ENCODE measurements at places on chromosomes 7 and 10.

DNA sequence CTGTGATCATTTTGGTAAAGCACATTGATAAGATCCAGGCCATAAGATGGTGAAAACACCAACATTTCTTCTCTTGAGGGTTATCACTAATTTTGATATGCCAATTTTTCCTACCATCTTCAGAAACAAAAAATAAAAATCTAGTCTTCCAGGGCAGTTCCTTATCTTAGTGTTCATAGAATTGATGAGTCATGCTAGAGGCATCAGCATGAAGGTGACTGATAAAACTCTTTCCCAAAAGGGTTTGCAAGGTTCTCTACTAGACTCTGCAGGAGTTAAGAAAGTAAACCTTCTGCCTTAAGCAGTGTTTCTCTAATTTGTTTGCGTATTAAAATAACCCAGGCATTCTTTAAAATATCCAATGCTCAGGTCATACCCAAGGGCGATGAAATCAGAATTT lies 483.1 kb upstream of the CNTNAP2 start:
- peak; percentile 16 for DNase-seq

DNA sequence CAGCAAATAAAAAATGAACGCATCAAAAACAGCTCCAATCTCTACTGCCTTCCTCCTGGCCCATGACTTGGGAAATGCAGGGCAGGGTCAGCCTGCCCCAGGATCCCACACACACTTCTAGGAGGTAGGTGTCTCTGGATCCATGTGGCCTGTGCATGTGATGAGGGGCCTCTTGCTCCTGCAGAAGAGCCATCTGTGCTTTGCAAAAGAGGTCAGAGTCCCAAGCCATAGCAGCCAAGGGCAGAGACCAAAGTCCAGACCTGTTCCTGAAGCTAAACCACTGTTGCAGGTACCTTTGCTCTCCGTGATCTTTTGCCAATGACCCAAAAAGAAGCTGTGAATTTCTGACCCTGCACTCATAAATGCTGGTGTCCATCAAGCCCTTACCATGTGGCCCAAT lies 57.1 kb downstream of the KCNMA1 start:
- DNase-seq, result no peak

DNA sequence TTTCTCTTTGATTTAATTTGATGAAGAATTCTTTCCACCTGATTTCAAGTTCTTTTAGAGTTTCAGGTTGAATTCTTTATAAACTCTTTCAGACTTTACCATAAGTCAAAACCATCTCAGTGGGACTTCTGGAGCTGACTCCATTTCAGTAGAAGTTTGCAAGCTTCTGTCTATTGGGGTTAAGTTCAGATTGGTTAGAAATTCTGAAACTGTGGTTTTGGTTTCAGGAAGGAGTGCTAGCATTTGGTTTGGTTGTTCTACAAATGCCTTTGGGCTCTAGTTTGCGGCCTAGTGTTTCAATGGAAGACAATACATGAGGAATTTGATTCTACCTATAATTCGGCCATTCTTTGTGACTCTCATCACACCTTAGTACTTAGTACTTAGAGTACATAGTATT lies 176.8 kb upstream of the RHOBTB1 start:
- no peak for DNase-seq

- DNase-seq, result no peak
These were observed 47.3 kb downstream of the ITGA8 start for GRCh38 chr10:15672469-15672868.

DNA sequence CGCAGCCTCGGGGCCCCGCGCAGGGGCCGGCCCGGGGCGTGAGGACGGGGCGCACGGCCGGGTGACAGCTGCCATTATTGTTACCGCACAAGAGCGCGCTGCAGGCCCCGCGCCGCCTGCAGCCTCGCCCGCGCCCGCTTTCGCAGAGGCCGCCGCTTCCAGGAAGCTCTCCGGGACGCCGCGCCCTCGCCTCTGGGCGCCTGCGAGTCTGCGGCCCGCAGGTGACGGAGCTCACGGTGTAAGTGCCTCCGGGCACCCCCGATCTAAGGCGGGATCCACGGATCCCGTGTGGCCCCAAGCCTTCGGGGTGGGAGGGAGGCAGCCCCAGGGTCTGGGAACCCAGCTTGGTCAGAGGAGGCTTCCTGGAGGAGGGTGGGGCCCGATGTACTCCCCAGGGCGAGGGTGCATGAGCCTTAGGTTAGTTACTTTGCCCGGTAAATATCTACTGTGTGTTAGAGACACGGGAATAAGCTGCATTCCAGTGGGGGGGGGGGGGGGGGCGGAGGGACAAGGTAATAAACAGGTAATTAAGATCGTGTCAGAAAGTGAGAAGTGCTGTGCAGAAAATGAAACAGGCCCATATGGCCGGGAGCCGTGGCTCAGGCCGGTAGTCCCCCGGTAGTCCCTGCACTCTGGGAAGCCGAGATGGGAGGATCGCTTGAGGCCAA lies 638 bp downstream of the IQCE start:
- peak; percentile 20 for DNase-seq

- peak; percentile 19 for DNase-seq
These were observed at the start of gene PALD1 for GRCh38 chr10:70478191-70479164. PALD1 (plus strand) TSS chr10:70478767; CDS start chr10:70525952, 47,185 bp downstream.

DNA sequence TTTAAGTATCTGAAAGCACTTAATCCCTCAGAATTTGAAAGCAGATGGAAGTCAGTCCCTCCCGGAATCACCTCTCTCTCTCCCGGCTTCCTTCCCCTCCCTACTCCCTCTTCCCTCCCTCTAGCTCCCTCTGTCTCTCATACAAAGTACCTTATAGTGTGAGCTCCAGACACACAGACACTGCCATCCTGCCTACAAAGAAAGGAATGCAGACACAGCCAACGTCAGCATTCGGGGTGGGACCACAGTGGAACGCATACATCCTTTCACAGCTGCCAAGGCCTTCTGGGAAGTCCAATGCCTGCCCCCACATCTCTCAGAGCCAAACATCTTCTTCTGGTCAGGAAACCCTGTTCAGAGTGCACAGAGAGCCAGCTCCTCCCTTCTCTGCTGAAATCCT lies 9.3 kb downstream of the NOD1 start:
- peak; percentile 100 for DNase-seq

- no peak for DNase-seq
These were observed 12.2 kb downstream of the IGF2BP3 start for GRCh38 chr7:23458044-23458443.

DNA sequence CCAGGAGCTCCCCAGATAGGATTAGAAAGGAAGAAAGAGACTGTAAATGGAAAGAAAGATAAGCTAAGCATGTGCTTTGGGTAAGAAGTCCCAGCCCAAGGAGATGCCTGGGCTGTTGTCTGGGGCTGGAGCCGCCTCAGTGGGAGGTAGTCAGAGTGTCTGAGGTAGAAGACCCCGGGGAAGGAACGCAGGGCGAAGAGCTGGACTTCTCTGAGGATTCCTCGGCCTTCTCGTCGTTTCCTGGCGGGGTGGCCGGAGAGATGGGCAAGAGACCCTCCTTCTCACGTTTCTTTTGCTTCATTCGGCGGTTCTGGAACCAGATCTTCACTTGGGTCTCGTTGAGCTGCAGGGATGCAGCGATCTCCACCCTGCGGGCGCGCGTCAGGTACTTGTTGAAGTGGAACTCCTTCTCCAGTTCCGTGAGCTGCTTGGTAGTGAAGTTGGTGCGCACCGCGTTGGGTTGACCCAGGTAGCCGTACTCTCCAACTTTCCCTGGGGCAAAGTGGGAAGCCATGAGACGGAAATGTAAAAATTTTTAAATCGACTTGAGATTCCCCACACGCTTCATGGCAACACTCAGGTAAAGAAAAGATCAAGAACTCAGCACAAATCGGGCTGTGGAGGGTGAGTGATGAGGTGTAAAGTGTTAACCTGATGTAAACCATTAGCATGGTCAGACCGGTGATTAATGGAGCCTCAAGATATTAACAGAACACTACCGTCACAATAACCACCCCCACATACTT lies 1.3 kb downstream of the HOXA1 start:
- DNase-seq, result no peak

- no peak for DNase-seq
These were observed 42.8 kb downstream of the GLI3 start for GRCh38 chr7:42194238-42194637.

GRCh38 chr7:106611911-106612310 lies 49.0 kb downstream of the CCDC71L start:
- peak; percentile 34 for DNase-seq

DNA sequence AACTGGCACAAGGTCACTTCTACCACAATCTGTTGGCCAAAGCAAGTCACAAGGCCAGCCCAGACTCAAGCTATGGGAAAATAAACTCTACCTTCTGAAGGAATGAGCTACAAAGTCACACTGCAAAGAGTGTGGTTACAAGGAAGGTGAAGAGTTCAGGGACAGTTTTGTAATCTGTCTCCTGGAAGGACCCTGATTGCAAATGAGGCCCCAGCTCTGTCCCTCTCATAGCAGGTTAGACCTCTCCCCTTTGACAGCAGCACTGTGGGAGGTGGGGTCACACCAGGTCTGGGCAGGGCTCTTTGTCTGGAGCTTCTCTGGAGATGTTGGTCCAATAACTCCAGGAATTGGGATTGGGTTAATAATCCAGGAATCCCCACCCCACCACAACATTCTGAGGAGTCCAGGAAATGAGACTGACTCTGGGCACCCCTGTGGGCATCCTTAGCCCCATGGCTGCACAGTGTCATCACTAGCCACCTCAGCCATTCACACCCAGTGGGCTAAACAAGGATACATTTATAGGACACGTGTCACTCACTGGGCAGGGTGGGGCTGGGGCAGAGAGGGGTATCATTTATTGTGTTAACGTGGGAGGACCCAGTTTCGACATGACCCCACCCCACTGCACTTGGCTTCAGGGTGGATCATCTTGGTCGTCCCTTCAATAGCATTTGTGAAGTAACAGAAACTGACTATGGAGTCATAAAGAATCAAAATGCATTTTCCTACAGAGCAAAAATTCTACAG lies 23.7 kb upstream of the C10orf105 start:
- no peak for DNase-seq

DNA sequence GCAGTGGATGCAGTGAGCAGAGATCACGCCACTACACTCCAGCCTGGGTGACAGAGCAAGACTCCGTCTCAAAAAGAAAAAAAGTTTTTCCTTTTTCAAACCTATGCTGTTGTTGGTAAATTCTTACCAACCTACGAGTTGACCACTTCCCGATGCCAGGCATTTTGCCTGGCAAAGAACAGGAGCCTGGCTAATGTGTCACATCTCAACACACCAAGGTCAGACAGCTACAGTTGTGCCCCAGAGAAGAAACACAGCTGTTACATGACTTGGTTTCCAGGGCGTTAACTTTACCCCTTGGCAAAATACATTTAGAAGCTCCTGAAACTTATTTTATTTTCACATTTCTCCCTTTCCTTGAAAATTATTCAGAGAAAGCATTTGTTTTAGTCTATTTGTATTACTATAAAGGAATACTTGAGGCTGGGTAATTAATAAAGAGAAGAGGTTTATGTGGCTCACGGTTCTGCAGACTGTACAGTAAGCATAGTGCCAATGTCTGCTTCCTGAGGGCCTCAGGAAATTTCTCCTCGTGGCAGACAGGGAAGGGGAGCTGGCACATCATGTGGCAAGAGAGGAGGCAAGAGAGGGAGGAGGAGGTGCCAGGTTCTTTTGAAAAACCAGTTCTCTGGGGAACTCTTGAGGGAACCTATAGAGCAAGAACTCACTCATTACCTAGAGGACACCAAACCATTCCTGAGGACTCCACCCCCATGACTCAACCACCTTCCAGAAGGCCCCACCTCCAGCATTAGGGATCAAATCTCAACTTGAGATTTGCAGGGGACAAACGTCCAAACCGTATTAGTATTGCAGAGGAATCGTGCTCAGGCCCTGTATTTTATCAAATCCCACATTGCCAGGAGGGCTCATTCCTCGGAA lies 83.3 kb downstream of the PAXIP1 start:
- no peak for DNase-seq

GRCh38 chr10:604716-605631 lies 84.5 kb downstream of the DIP2C start:
- no peak for DNase-seq

DNA sequence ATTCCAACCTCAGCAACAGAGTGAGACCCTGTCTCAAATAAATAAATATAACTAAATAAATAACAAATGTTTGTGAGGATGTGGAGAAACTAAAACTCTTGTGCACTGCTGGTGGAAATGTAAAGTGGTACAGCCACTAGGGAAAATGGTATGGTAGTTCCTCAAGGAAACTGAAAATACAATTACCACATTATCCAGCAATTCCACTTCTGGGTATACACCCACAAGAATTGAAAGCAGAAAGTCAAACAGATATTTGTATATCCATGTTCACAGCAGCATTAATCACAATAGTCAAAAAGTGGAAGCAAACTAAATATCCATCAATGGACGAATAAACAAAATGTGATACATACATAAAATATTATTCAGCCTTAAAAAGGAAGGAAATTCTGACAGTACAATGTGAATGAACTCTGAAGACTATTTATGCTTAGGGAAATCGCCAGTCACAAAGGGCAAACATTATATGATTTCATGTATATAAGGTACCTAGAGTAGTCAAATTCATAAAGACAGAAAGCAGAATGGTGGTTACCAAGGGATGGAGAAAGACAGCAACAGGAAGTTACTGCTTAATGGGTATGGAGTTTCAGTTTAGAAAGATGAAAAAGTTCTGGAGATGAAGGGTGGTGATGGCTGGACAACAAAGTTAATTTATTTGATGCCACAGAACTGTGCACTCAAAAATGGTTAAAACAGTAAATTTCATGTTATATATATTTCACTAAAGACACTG lies 9.8 kb downstream of the ARHGAP12 start:
- no peak for DNase-seq

DNA sequence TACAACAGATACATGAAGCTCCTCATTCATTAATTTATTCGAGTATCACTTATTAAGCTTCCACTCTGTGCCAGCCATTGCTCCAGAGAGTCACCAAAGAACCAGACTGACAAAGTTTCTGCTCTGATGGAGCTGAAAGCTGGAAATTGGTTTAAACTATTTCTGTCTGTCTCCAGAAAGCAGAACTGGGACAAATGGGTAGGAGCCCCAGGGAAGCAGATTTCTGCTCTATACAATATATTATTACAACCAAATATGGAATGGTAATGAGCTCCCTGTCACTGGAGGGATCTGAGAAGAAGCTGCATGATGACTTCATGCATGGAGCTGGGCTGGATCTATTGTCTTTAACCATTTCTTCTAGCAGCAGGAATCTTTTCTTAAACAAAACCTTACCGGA lies 165.4 kb upstream of the ADO start:
- no peak for DNase-seq

DNA sequence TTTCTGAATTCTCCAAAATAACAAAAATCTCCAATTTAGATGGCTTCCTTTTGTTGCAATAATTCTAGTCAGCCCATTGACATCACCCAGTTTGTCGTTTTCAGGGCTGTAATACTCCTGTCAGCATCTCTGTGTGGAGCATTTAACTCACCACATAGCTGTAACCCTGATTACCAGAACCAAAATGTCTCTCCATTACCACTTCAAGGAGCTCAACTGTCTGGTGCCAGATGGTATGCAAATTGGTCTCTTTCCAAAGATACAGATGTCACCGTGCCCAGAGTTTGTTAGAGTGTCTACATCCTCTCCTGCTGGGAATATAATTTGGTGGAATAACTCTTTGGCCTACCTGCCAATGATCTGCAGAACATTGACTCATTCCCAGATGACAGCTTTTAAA lies 350.3 kb upstream of the POT1 start:
- DNase-seq, result no peak
